ENCODE measurements at places on chromosomes 1 and 21.

DNA sequence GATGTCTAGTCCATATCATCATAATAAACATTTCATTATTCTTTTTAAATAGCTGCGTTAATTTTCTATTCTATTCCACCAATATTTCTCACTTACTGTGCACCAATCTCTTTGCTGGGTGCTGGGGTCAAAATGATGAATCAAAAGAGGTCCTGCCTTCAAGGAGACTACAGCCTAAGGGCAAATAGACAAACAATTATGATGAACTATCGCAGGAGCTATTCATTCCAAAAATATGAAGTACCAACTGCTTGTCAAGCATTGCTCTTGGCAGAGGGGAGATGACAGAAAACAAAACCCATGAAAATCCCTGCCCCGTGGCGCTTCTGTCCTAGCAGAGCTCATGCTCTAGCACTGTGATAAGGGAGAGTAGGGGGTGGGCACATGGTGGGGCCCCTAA is 28.8 kb upstream of the SLC26A9 start:
- no peak for DNase-seq

- DNase-seq, result no peak
These were observed 31.4 kb downstream of the TMEM53 start for GRCh38 chr1:44642925-44643324.

GRCh38 chr1:2935751-2936390 is 85.4 kb upstream of the ACTRT2 start:
- DNase-seq, result no peak

DNA sequence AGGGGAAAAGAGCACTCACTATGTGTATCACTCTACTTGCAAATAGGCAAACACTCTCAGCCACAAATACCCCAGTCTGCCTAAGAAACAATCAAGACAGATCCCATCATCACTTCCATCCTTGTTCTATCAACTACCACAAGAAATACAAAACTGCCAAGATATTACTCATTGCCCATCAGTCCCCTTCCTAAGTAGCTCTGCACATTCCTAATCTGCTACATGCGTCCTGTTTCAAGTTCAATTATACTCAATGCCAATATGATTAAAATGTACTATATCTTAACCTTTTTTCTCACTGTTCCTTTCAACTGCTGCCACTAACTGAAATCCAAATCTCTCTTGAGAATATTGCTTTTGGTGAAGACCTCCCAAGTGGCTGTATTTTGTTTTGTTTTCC is 1688.4 kb downstream of the PLA2G4A start:
- DNase-seq, result no peak

GRCh38 chr1:9388335-9389180 is 95.9 kb downstream of the SPSB1 start:
- no peak for DNase-seq

GRCh38 chr1:163928069-163928468 is 606.3 kb downstream of the NUF2 start:
- DNase-seq, result peak; percentile 36

GRCh38 chr1:191049781-191050180 is 572.1 kb upstream of the BRINP3 start:
- no peak for DNase-seq

DNA sequence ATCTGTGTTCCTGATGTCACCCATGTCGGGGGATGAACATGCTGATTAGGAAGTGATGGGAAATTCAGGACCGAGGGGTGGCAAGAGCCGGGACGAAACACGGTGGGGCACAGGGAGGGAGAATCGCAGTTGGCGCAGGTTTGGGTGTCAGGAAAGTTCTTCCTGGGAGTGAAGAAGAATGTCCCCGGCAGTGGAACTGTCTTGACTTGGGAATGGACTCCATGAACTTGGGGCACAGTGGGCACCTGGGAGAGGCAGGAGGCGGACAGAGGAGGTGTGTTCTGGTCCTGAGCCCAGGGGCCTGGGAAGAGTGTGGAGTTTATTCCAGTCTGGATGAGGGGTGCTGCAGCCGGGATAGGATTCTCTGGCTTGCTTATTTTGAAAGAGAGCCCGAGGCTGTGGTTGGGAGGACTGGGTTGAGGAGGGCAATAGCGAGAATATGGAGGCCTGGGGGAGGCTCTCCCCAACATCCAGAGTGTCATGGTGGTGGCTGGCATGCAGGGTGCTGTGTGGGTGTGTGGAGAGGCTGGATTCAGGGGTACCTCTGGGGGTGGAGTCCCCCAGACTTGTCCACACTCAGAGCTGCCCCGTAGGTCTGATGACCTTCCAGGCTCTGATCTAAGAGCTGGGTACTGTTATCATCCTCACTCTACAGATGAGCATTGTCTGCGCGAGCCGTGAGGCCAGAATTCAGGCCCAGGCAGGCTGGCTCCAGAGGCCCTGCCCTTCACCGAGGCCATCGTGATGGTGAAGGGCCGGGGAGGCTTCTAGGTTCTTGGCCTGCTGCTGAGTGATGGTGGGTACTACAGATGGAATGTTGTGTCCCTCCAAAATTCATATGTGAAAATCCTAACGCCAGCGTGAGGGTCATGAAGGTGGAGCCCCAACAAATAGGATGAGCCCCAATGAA is 274.5 kb upstream of the C1orf174 start:
- DNase-seq, result no peak

GRCh38 chr21:37338671-37339551 is 27.7 kb upstream of the DYRK1A start:
- DNase-seq, result no peak

DNA sequence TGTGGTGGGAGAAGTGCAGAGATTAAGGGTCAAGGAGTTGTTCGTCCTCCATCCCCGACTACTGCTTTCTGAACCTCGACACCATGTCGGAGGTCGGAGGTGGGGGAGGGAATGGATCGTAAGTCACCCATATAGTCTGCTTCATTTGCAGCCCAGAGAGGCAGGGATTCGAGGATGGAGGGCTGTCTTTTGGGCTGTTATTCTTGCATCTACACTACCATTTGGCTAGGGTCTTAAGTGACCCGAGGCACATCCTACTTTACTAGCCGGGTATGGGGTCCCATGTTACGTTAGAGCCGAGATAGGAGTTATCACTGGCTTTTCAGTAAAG is 578 bp downstream of the USP21 start:
- DNase-seq, result no peak

GRCh38 chr21:35119501-35120047 is 70.5 kb upstream of the RUNX1 start:
- DNase-seq, result no peak

DNA sequence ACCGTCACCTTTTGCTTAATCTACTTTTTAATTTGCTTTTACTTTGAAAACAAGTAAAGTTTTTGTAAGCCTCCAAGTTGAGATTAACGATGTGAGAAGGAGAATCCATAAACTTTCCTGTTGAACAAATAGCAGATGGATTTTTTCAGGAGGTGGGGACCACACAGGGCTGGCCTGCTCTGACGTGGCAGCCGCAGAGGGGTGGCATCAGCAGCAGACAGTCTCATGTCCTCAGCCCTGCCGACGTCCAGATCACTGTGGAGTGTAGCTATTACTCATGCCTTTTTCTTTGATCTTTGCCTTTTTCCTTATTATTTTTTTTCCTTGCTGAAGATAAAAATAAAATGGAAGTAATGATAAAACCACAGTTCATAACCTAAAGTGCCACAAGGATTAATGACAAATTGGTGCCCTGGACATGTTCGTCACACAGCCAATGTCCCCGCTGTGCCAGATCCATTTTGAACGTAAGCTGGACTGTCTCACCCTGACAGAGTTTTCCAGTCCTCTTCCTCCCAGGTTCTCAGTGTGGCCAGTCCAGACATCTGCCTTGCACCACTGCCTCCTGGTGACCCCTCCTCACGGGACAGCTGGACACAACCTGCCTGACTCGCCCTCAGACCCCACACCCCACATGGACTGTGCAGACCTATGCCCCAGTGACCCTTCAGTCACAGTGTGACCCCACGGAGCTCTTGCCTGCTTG is 15.4 kb upstream of the ZBTB21 start:
- DNase-seq, result no peak

DNA sequence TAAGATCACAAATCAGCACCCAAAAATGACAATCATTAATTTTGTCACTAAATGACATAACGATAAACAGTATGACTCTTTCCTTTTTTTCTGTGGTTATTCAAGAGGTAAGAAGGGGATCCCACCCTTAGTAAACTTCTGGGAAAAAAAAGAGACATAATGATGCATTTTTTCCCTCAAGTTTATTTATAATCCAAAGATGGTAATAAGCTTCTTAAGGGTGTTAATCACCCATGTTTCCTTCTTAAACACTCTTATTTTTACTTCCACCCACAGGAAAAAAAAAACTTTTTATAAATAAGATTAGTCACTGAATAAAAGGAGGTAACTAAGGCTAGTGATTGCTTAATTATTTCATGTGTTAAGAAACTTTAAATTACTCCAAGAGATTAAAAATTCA is 24.7 kb downstream of the RGS1 start:
- no peak for DNase-seq

DNA sequence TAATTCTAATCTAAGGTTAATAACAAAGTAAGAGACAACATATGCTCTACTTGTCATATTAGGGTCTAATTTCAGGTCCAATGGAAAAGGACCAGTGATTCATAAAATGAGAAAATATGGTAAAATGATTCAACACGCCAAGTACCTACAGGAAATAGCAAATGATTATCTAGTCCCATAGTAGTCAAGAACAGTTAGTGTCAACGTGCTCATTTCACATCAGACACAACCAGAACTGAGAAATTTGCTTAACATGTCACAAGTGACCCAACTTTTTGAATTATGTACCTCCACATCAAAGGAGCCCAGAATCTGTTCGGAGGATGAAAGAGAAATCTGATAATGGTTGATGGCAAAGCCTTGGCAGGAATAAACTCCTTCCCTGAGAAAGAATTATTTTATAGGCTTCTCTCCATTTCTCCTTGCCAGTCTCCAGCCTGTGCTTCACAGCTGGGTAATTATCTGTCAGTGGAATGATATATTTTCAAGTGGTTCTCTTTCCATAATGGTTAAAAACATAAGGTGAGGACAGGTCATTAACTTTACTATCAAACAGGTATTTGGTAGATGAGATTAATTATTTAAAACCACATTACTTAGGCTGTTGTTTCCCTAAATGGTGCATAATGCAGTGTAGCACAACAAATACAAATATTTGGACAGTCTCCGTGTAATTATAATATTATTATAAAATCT is 83.2 kb downstream of the APP start:
- no peak for DNase-seq

- DNase-seq, result no peak
These were observed 121.1 kb downstream of the LACTBL1 start for GRCh38 chr1:22851517-22851916.

GRCh38 chr21:41381731-41382130 is 19.9 kb downstream of the MX2 start:
- no peak for DNase-seq

DNA sequence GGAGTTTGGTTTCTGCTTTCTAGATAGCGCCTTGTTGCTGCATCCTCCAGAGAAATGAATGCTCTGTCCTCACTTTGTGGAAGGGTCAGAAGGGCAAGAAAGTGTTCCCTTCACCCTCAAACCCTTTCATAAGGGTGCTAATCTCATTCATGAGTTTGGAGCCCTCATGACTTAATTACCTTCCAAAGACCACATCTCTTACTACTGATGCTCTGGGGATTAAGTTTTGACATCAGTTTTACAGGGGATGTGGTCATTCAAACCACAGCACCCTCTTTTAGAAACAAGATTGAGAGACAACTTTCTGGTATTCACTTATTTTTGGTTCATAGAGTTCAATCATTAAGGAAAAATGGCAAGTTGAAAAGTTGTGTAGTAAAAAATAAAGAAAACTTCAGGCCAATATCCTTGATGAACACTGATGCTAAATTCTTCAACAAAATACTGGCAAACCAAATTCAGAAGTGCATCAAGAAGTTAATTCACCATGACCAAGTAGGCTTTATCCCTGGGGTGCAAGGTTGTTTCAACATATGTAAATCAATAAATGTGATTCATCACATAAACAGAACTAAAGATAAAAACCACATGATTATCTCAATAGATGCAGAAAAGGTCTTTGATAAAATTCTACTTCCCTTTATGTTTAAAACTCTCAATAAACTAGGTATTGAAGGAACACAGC is 442.1 kb downstream of the PTBP2 start:
- no peak for DNase-seq

GRCh38 chr1:156431769-156432668 is 63.0 kb downstream of the RHBG start:
- DNase-seq, result no peak

GRCh38 chr1:8527941-8528340 is 210.0 kb downstream of the SLC45A1 start:
- DNase-seq, result no peak

DNA sequence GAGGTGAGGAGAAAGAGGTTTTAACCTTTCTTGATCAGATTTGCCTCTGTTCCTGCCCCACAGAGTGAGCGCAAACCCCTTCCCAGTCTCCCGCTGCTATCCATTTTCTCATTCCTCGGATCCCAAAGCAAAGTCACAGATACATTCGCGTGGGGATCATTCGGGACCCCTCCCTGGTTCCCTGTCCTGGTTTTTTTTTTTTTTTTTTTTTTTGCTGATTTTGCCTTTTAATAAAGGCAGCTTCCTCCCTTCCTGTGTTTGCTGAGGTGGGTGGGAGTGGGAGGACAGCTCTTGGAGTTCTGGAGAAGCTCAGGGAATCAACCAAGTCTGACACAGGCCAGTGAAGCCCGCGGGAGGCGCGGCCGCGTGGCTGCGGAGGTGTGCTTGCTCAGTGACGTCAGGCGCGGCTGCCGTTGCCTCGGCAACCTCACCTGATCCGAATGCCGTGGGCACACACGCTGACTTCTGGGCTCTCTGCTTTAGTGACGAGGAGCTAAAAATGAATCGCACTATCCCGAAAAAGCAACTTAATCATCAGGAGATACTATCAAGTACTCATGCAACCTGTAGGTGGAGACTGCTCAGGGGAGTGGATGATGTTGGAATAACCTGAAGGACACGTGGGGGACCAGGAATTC is 106.4 kb downstream of the TBX19 start:
- peak; percentile 74 for DNase-seq

- DNase-seq, result no peak
These were observed 1.6 kb downstream of the TADA1 start for GRCh38 chr1:166874464-166874863.

DNA sequence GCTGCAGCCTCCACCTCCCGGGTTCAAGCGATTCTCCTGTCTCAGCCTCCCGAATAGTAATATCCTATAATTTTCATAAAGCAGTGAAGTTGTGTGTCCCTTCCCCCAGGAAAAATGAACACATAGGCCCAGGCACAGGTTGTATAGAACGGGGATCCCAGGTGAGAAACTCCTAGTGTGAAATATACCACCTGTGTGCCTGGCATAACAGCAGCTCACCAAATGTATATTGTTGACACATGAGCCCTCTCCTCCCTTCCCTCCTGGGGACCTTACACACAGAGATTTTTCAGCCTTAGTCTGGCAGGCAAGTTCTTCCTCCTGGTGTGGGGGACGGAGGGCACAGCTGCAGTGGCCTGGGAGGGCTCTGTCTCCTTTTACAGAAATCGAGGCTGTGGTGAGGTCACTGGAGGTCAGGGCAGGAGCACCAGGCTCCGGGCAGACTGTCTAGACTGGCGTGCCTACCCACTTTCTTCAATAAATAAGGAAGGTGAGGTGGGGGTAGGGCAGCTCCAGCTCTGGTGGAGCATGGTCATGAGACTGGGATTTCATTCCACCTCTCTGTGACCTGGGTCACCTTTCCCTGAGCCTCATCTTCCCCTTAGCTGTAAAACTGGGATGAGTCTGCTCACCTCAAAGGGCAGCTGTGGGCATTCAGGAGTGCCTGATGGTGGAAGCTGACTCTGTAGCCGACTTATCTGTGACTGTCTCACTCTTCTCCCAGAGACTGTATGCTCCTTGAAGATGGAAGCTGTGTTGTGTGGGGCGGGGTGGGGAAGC is 14.3 kb downstream of the RCC1 start:
- no peak for DNase-seq

- peak; percentile 33 for DNase-seq
These were observed at the start of gene BCAR3 for GRCh38 chr1:93681101-93681988. Gene BCAR3, minus strand, starts transcription at chr1:93681837. Its CDS starts 6,907 bp downstream, at chr1:93674930.

- DNase-seq, result no peak
These were observed 96.6 kb downstream of the EDEM3 start for GRCh38 chr1:184658055-184658454.

Data from NCI-H1092 (cell line).